Stimulated activated CD8-positive, alpha-beta memory T cell treated with anti-CD3 and anti-CD28 coated beads, Interleukin-2, amount 100 ng/mL, for 48 hours (primary cell): ENCODE measurements at places on chromosomes 13 and 19.
A peak's percentile ranks its signal among the peaks of the same experiment; 100 is the strongest.

GRCh38 chr19:28009696-28010095, 1203.3 kb downstream of the UQCRFS1 start:
- DNase-seq: no peak

DNA sequence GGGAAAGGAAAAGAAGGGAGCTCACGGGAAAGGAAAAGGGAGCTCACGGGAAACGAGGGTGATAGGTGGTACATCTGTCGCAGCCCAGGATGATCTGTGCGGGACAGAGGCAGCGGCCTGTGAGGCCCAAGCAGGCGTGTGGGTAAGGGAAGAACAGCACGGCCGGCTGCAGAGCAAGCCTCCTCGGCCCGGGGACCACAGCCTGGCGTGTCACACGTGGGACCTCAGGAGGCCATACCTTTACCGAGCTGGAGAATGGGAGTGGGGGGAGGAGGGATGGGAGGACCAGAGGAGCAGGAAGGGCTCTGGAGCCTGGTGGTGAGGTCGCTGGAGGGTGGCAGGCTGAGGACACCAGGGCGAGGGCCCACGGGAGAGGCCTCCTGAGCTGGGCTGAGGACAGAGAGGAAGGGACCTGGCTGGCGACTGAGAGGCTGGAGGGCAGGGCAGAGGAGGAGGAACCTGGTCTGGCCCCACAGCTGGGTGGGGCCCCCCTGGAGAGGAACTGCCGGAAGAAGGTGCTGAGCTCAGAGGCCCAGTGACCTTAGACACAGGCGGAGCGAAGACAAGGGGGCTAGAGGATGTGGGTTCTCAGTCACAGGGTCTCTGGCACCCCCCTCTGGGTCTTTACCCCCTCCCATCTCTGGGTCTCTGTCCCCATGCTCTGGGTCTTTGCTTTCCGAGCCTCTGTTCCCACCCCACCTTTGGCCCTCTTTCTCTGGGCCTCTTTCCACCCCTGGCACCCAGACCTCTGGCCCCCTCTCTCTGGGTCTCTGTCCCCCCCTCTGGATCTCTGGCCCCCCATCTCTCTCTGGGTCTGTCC, 2.9 kb upstream of the FTL start:
- no peak for DNase-seq

DNA sequence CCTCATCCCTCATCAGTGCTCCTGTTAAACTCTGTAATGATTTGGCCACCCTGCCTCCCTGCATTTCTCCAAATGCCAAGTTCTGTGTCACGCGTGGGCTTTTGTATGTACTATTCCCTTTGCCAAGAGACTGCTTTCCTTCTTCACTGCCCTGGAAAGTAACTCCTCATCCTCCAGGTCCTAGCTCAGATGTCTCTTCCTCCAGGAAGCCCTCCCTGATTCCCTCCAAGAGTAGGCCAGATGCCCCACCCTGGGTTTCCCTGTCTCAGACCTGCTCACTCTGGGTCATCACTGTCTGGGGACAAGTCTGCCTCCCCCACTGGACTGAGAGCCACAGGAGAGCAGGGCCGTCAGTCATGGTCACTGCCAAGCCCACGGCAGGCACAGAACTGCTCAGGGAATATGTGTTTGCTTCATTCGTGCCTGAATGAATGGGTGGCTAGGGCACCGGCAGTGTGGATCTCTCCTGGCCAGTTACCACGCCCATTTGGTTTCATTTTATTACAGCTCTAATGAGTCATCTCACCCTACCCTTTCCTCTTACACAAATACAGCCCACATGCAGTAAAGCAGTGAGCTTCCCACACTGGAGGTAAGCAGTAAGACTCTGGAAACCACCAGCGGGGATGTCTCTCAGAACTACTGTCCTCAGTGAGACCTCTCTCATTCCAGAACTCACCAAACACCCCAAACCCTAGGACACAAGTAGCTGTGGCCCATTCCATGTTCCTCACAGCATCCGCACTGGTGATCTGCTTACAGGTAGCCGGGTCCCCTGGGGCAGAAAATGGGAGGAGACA, 12.1 kb upstream of the GPR4 start:
- DNase-seq: peak; percentile 19

GRCh38 chr13:48573213-48574007, 40.5 kb upstream of the RCBTB2 start:
- DNase-seq: no peak

DNA sequence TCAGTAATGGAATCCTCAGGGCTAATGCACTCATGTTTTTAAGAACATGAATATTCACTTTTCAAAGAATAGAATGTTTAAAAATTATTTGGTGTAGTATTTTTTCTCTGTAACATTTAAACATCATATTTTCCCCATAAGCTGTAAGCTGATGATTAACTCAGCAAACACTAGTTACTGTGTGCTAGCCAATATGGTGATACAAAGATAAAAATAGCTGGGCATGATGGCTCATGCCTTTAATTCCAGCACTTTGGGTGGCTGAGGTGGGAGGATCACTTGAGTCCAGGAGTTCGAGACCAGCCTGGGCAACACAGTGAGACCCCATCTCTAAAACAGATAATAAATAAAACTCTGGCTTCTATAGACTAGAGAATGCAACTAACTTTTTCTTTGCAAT, 13.2 kb downstream of the RNF17 start:
- DNase-seq: no peak
